ENCODE measurements at places on chromosomes 2 and 18. TPM values are rescaled to one million over a fixed set of nuclear protein-coding genes. Genes with fewer than 3 reads are reported as not detected.

PRSS56 gene
- total RNA-seq = not detected

DSC1 gene
- total RNA-seq = not detected

NT5DC4 gene
- not detected for total RNA-seq

ADGRF3 gene
- not detected for total RNA-seq

STK17B gene
- 21.7 TPM for total RNA-seq

WNT6 gene
- total RNA-seq = not detected

IGFBP5 gene
- 13.7 TPM for total RNA-seq

CHAC2 gene
- total RNA-seq = 8.5 TPM

ARMC9 gene
- 12.3 TPM for total RNA-seq

DRC1 gene
- total RNA-seq = not detected

LYPD6B gene
- not detected for total RNA-seq

FNDC4 gene
- 9.8 TPM for total RNA-seq

YIPF4 gene
- total RNA-seq = 10.4 TPM

SKOR2 gene
- total RNA-seq = not detected

UGT1A5 gene
- not detected for total RNA-seq

SERPINB2 gene
- total RNA-seq = 5.2 TPM

EHD3 gene
- 22.7 TPM for total RNA-seq

AMMECR1L gene
- total RNA-seq = 6.1 TPM

ROCK1 gene
- 13.3 TPM for total RNA-seq

PSMA8 gene
- total RNA-seq = not detected

ALPP gene
- not detected for total RNA-seq

IL37 gene
- not detected for total RNA-seq

NABP1 gene
- total RNA-seq = 18.0 TPM

TM4SF20 gene
- total RNA-seq = not detected

PJVK gene
- 0.84 TPM for total RNA-seq

POTEC gene
- total RNA-seq = not detected

NEU2 gene
- total RNA-seq = not detected

TEKT4 gene
- total RNA-seq = not detected

CRYBA2 gene
- not detected for total RNA-seq

RUFY4 gene
- total RNA-seq = not detected

ZNF2 gene
- 2.5 TPM for total RNA-seq

NAT8 gene
- total RNA-seq = not detected

CLEC4F gene
- total RNA-seq = not detected

ZNF385B gene
- not detected for total RNA-seq

GFPT1 gene
- total RNA-seq = 16.5 TPM

FARSB gene
- total RNA-seq = 33.3 TPM

CRYGC gene
- total RNA-seq = not detected

FAM161A gene
- 3.4 TPM for total RNA-seq

DAW1 gene
- 6.5 TPM for total RNA-seq

ASB18 gene
- not detected for total RNA-seq

EXOC6B gene
- total RNA-seq = 11.8 TPM

TTC31 gene
- 20.8 TPM for total RNA-seq

GCA gene
- total RNA-seq = 9.2 TPM

All from bronchus fibroblast of lung (primary cell).